ENCODE measurements at places on chromosomes 4 and X.

DNA sequence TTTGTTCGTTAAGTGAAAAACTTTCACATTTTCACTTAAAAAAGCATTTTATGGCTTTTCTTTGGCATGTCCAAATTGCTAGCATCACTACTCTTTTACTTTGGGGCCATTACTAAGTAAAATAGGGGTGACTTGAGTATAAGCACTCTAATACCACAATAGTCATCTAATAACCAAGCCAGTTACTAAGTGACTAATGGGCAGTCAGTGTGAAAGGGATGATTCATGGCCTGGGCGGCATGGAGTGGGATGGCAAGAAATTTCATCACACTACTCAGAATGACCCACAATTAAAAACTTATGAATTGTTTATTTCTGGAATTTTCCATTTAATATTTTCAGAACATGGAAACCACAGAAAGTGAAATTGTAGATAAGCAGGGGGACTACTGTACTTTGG lies 60.9 kb downstream of the BMP15 start:
- no peak for DNase-seq

DNA sequence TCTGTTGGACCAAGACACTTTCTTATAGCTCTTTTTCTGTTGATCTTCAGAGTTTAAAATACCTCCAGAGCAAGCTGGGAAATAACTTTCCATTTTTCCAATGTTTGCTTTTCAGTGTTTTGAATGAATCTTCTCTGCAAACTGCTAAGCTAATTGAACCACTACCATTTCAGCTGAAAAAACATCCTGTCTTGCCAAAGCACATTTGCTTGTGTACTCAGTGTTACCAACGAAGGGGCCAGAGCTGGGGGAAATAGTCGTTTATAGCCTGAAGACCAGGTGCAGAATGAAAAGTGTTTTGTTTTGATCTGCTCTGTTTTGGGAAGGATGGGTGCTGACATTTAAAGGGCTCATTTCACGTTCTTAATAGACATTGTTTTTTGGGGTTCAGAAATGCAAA lies 88.4 kb upstream of the CLNK start:
- DNase-seq, result no peak

- DNase-seq, result no peak
Measured at GRCh38 chr4:24382381-24382780, 202.0 kb downstream of the DHX15 start.

- DNase-seq, result no peak
Measured at GRCh38 chrX:71546879-71547278, 14.0 kb downstream of the OGT start.

GRCh38 chrX:48558271-48558670 lies 16.0 kb upstream of the RBM3 start:
- no peak for DNase-seq

GRCh38 chr4:175469514-175469913 lies 342.6 kb downstream of the GPM6A start:
- DNase-seq, result no peak

DNA sequence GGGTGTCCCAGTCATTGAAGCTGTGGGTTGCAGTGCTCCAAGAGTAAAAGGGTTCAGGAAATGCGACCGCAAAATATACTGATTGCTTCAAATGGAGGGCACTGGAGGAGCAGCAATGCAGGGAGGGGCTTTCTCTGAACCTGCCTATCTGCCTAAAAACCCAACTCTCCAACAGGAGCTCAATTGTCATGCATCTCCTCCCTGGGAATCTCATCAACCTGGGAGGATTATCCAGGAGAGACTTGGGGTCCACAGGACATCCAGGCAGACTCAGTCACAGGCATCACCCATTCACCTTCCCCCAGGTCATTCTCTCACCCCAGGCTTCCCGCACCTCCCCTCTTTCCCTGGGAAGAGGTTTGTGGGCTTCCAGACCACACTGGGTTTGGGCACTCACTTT lies 38.2 kb upstream of the TLR3 start:
- DNase-seq, result no peak

- DNase-seq, result no peak
Measured at GRCh38 chr4:82123934-82124333, 249.9 kb downstream of the HNRNPD start.

DNA sequence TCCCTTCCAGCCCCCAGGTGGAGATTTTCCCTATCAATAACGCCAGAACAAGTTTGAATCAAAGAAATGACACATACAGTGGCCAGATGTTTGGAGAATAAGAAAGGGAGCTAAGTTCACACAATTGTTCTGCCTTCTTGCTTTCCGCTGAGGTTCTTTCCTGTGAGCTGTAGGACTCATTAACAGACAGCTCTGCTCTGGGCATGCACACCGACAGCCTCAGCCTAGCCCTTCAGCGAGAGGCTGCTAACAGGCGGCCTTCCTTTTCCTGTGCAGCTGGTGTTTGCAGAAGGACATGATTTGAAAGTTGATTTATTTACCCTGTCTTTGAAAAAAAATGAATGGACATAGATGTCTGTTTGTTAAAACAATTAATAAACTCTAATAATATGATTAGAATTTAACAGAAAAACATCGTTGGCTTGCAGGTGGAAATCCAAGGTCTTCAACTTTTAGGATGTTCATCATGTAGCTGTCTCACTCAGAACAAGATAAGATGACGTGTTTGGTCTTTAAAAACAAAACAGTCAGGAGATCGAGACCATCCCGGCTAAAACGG lies 183.3 kb downstream of the KDR start:
- no peak for DNase-seq

DNA sequence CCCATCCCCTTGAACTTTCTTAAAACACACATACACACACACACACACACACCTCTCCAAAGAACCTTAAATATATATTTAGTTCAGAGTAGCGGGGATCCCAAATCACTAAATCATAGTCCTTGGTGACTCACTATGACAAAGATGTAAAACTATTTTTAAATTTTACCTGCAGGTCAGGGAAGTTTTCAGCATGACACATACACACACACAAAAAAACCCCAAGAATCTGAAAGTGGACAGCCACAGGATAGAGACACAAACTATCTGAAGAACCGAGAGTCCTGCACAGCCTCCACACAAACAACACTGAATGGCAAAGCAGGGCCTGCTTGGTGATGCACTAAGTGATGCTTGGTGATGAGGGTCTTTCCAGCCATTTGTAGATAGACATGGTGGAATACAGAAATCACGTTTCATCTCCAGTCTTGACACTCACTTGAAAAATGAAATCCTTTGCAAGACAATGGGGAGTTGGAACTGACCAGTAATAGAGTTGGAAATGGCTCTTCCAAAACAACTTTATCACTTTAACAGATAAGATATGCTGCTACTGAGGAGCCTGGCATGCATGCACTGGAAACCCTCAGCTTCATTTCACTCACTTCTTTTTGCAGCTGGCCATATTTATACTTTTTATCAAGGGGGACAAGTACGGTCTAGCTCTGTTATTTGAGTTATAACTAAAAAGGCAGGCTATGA lies 307.3 kb downstream of the RAPGEF2 start:
- no peak for DNase-seq

- DNase-seq, result no peak
Measured at GRCh38 chr4:174434455-174434854, 87.8 kb downstream of the HPGD start.

- no peak for DNase-seq
Measured at GRCh38 chrX:120697053-120697452, 67.2 kb upstream of the C1GALT1C1 start.

GRCh38 chrX:2910109-2910508 lies 19.0 kb downstream of the ARSD start:
- DNase-seq, result no peak

DNA sequence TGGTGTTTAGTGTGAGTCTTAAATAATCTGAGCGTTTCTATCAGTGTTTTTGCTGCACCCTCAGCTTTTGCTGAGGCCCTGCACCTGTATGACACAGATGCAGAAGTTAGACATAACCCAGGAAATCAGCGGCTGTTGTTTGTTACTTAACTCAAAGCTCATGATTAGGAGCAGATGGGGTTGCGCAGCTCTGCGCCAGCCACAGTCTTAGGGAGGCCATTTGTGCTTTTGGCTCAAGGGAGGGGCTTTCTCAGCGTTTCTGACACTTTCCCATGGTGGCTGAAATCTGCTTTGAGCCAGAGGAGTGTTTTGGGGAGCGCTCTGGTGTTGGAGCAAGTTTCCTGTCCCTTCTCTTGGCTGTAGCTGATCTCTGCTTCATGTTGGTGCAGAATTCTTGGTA lies 433.8 kb downstream of the NAF1 start:
- no peak for DNase-seq
